ENCODE measurements at places on chromosomes 5 and 9. TPM values are rescaled to one million over a fixed set of nuclear protein-coding genes. Genes with fewer than 3 reads are reported as not detected.
A peak's percentile ranks its signal among the peaks of the same experiment; 100 is the strongest.

CDX1 gene
- total RNA-seq, result 0.23 TPM

SOX30 gene
- total RNA-seq, result not detected

OBP2B gene
- total RNA-seq, result not detected

GABRA1 gene
- not detected for total RNA-seq

KYAT1 gene
- 4.3 TPM for total RNA-seq

TIMD4 gene
- total RNA-seq, result 1.2 TPM

DNA sequence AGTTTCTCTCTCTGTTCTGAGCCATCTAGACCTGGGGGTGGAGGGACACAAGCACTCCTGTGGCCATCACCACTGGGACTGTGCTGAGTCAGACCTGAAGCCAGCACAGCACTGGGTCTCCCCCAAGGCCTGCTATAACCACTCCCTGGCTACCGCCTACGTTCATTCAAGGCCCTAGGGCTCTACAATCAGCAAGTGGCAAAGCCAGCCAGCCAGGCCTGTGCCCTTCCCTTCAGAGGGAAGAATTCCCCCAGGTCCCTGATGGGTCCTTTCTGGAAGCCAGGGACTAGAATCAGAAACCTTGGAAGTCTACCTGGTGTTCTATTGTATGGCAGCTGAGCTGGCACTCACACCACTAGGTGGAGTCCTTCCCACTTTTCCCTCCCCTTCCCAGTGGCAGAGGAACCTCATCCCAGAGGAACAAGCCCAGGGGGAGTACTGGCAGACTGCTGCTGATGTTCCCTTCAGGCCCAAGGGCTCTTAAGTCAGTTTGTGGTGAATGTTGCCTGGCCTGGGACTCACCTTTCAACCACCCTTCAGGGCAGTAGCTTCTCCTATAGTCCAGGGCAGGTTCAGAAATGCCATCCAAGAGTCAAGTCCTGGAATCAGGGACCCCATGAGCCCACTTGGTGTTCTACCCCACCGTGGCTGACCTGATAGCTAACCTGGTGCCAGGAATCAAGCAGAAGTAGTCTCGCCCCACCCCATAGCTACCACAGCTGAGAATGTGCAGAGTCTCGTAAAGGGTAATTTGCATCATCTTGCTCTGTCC is 20.0 kb downstream of the JMY start:
- DNase-seq, result no peak
- H3K4me1 ChIP-seq, result peaks cover 56% of the 10 kb centered on the region
- no peak overlapping the region for H3K4me3 ChIP-seq
- no peaks in the 10 kb centered on the region for H3K36me3 ChIP-seq
- H3K27ac ChIP-seq, result no peak overlapping the region

- H3K27ac ChIP-seq, result peak overlapping the region; percentile 95
- no peak for DNase-seq
- no peaks in the 10 kb centered on the region for H3K27me3 ChIP-seq
- peak overlapping the region; percentile 72 for H3K4me3 ChIP-seq
- peaks cover 70% of the 10 kb centered on the region for H3K4me1 ChIP-seq
- no peaks in the 10 kb centered on the region for H3K36me3 ChIP-seq
Measured at GRCh38 chr5:150780816-150781221, 2.3 kb downstream of the SMIM3 start.

DNA sequence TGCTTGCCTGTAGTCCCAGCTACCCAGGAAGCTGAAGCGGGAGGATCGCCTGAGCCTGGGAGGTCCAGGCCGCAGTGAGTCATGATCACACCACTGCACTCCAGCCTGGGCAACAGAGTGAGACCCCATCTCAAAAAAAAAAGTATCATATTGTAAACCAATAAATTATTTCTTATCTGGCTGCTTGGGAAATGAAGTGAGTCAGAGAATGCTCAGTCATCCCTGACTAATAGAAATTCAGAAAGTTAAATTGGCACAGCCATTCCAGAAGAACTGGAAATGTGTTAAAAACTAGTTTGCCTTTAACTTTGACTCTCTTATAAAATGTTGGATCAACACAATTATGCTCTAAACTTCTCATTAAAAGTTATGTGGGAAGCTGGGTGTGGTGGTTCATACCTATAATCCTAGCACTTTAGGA is 9.8 kb upstream of the GNE start:
- no peak overlapping the region for H3K4me3 ChIP-seq
- no peaks in the 10 kb centered on the region for H3K36me3 ChIP-seq
- H3K27ac ChIP-seq, result no peak overlapping the region
- H3K27me3 ChIP-seq, result no peaks in the 10 kb centered on the region

DNA sequence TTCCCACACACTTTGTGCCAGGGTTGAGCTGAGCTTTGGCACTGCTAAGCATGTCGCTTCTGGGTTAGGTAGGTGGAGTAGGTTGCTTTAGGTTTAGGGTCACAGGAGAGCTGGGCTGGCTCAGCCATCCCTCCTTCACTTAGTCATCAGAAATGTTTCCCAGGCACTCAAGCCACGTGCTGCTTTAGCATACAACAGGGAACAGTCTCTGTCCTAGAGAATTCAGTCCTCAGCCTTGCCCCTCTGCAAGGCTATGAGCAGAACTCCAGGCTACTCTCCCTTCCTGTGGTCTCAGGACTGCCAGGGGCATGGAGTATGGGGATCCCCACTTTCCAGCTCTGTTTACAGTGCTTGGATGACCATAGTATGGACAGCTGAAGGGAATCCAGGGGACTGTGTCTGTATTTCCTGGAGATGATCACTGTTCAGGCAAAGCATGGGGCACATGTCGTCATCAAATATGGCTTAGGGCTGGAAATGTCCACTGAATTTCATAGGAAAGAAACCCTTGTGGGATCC is 7.5 kb upstream of the ANKRD33B start:
- H3K27ac ChIP-seq, result no peak overlapping the region
- no peaks in the 10 kb centered on the region for H3K27me3 ChIP-seq
- H3K36me3 ChIP-seq, result no peaks in the 10 kb centered on the region
- H3K4me3 ChIP-seq, result no peak overlapping the region
- H3K4me1 ChIP-seq, result peaks cover 18% of the 10 kb centered on the region
- DNase-seq, result no peak

GRCh38 chr5:14818931-14819790 is 52.4 kb downstream of the ANKH start:
- H3K4me1 ChIP-seq, result peaks cover 15% of the 10 kb centered on the region
- no peaks in the 10 kb centered on the region for H3K36me3 ChIP-seq
- H3K27ac ChIP-seq, result no peak overlapping the region
- H3K27me3 ChIP-seq, result no peaks in the 10 kb centered on the region
- no peak overlapping the region for H3K4me3 ChIP-seq

DNA sequence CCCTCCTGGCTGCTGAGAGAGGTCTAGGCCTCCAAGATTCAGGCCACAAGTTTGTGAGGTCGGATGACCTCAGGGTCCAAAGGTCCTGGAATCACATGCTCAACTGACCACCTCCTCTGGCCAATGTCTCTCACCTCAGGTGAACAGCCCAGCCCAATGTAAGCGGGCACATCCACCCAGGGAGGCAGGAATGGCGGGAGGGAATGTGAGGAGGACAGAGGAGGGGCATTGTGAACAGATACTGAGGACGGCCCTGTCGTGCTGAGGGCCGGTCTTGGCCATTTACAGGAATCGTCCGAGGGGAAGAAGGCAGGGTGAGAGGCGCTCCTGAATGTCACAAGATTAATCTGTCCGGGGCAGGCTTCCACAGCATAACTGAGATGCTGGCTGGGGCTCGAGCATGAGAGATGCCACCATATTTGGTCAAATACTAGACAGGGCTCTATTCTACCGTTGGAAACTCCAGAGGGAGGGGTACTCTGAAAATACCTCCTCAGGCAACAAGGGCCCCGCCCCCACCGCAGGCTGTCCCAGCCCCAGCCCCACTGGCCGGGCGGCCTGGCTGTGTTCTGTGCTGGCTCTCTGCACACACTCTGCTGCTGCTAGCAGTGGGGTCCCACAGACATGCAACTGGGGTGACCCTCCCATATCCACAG is 1.5 kb upstream of the IL17B start:
- peak overlapping the region; percentile 47 for H3K4me3 ChIP-seq
- peak overlapping the region; percentile 94 for H3K27ac ChIP-seq
- H3K4me1 ChIP-seq, result peaks cover 73% of the 10 kb centered on the region
- H3K36me3 ChIP-seq, result no peaks in the 10 kb centered on the region

DNA sequence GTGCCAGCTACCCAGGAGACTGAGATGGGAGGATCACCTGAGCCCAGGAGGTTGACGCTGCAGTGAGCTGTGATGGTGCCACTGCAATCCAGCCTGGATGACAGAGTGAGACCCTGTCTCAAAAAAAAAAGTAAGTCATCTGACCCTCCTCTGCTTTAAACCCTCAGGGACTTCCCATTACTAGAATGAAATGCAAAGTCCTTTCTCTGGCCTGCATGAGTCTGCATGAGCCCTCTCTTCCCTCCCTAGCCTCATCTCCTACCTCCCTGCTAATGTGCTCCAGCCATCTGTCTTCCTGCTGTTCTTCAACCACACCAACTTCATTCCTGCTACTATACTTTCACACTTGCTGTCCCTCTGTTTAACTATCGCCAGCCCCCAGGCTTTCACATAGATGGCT is 15.3 kb downstream of the IL5 start:
- no peaks in the 10 kb centered on the region for H3K27me3 ChIP-seq
- H3K4me3 ChIP-seq, result no peak overlapping the region
- no peaks in the 10 kb centered on the region for H3K4me1 ChIP-seq
- DNase-seq, result no peak

GRCh38 chr9:76883341-76883855 is 22.5 kb downstream of the PRUNE2 start:
- no peaks in the 10 kb centered on the region for H3K4me1 ChIP-seq
- H3K36me3 ChIP-seq, result no peaks in the 10 kb centered on the region
- H3K27me3 ChIP-seq, result no peaks in the 10 kb centered on the region
- no peak for DNase-seq

GRCh38 chr9:4384750-4385149 is 84.9 kb upstream of the GLIS3 start:
- no peaks in the 10 kb centered on the region for H3K36me3 ChIP-seq
- H3K4me3 ChIP-seq, result no peak overlapping the region
- H3K27ac ChIP-seq, result no peak overlapping the region
- DNase-seq, result no peak

DNA sequence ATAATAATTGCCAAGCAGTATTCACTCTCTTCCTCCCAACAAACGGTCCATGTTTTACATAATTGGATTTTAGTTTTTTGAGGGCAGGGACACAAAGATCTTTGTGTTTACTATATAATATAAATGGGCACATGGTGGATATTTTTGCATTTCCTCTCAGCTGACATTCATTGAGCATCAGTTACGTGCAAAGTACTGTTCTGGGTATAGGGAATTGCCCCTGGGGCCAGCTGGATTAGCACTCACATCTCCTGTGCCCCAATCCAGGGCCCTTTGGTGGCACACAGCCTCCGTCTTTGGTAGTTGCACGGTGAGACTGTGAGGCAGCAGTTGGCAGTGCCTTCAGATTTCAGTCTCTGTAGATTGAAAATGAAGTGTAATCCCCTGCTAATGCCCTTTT is 1.6 kb downstream of the TDRD7 start:
- no peaks in the 10 kb centered on the region for H3K36me3 ChIP-seq
- H3K4me1 ChIP-seq, result peaks cover 17% of the 10 kb centered on the region
- no peaks in the 10 kb centered on the region for H3K27me3 ChIP-seq
- H3K4me3 ChIP-seq, result no peak overlapping the region

DNA sequence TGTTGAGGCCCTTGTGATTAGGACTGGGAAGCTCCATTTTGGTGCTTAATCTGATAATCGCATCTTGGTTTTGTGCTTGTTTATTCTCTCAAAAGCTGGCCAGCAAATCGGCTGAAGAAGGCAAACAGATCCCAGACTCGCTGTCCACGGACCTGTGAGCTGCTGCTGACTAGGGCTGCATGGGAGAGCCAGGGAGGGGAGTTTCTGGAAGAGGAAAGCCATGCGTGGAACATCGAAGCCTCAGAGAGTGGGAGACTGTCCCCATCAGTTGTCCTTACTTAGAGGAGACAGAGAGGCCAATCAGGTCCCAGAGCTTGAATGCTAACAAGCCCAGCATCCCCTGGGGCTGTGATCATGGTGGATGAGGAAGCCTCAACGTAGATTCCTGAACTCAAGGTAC is 23.0 kb upstream of the FOXI1 start:
- no peak overlapping the region for H3K4me3 ChIP-seq
- no peaks in the 10 kb centered on the region for H3K27me3 ChIP-seq
- no peaks in the 10 kb centered on the region for H3K4me1 ChIP-seq
- DNase-seq, result no peak

- no peaks in the 10 kb centered on the region for H3K36me3 ChIP-seq
- H3K27ac ChIP-seq, result no peak overlapping the region
- H3K4me3 ChIP-seq, result no peak overlapping the region
- H3K27me3 ChIP-seq, result no peaks in the 10 kb centered on the region
- no peaks in the 10 kb centered on the region for H3K4me1 ChIP-seq
Measured at GRCh38 chr9:136769710-136770191, 5.4 kb upstream of the LCN15 start.

- H3K36me3 ChIP-seq, result no peaks in the 10 kb centered on the region
- no peaks in the 10 kb centered on the region for H3K4me1 ChIP-seq
- no peak overlapping the region for H3K27ac ChIP-seq
- DNase-seq, result no peak
Measured at GRCh38 chr5:95162231-95162992, 122.5 kb downstream of the MCTP1 start.

- H3K4me3 ChIP-seq, result no peak overlapping the region
- peaks cover 16% of the 10 kb centered on the region for H3K4me1 ChIP-seq
- DNase-seq, result no peak
- H3K27me3 ChIP-seq, result no peaks in the 10 kb centered on the region
- H3K27ac ChIP-seq, result no peak overlapping the region
Measured at GRCh38 chr5:91366551-91366950, 16.6 kb downstream of the ARRDC3 start.

GRCh38 chr5:180969406-180969805 is 19.2 kb upstream of the BTNL3 start:
- no peak overlapping the region for H3K27ac ChIP-seq
- no peaks in the 10 kb centered on the region for H3K27me3 ChIP-seq
- no peak for DNase-seq

DNA sequence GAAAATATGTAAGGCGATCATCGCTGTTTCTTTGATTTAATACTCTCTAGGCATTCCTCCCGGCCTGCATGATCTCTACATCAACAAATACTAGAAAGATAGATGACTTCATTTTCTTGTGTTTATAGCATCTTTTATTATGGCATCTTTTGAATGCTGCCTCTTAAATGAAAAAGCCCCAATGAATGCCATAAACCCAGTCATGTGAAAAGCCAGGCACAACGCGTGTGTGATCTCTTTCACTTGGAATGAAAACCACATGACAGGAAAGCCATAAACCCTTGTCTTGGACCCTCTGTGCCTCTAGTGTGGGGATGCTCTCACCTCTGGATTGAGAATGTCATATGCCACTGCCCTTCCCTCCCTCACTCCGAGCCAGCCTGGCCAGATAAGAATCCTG is 476.2 kb downstream of the SEMA5A start:
- no peak overlapping the region for H3K27ac ChIP-seq
- no peaks in the 10 kb centered on the region for H3K27me3 ChIP-seq
- H3K36me3 ChIP-seq, result no peaks in the 10 kb centered on the region
- H3K4me3 ChIP-seq, result no peak overlapping the region
- DNase-seq, result peak; percentile 62

GRCh38 chr5:170625221-170626165 is 121.7 kb downstream of the KCNIP1 start:
- no peaks in the 10 kb centered on the region for H3K4me1 ChIP-seq
- no peak overlapping the region for H3K27ac ChIP-seq
- H3K4me3 ChIP-seq, result no peak overlapping the region
- no peaks in the 10 kb centered on the region for H3K36me3 ChIP-seq
- peaks cover 4% of the 10 kb centered on the region for H3K27me3 ChIP-seq
- no peak for DNase-seq

GRCh38 chr9:123825342-123826060 is 104.4 kb downstream of the DENND1A start:
- H3K27ac ChIP-seq, result no peak overlapping the region
- no peaks in the 10 kb centered on the region for H3K4me1 ChIP-seq
- H3K4me3 ChIP-seq, result no peak overlapping the region
- no peaks in the 10 kb centered on the region for H3K36me3 ChIP-seq
- no peaks in the 10 kb centered on the region for H3K27me3 ChIP-seq

GRCh38 chr9:68508547-68508946 is 32.1 kb downstream of the TMEM252 start:
- peaks cover 72% of the 10 kb centered on the region for H3K4me1 ChIP-seq
- H3K4me3 ChIP-seq, result no peak overlapping the region
- H3K36me3 ChIP-seq, result peaks cover 42% of the 10 kb centered on the region
- no peak for DNase-seq
